ENCODE measurements at places on chromosomes 5 and 9.

GRCh38 chr9:114275246-114276004 lies 47.5 kb upstream of the ORM1 start:
- DNase-seq = no peak

DNA sequence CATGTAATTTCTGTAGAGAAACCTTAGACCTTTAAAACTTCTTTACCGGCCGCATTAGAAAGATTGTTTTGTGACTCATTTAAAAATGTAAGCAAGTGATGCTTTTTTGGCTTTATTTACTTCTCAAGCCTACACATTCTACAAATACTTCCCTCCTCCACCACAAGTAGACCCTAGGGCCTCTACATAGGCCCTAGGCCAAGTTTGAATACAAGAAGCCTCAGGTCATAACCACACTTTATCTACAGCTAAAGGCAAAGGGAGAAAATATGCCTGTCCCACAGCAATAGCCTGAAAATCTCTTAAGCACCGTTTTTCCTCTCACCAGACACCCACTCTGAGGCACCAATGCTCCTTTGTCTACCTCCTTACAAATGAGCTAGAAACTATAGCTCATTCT lies 53.9 kb downstream of the CSNK1A1 start:
- no peak for DNase-seq

GRCh38 chr5:72273547-72273946 lies 46.5 kb downstream of the MRPS27 start:
- DNase-seq = no peak

GRCh38 chr5:150584556-150585335 lies 55.7 kb upstream of the SYNPO start:
- no peak for DNase-seq

GRCh38 chr9:134496413-134497282 lies 145.0 kb upstream of the COL5A1 start:
- no peak for DNase-seq

- DNase-seq = no peak
These were observed 3.2 kb upstream of the MAPK9 start for GRCh38 chr5:180294913-180295555.

- DNase-seq = no peak
These were observed 91.1 kb upstream of the CACNA1B start for GRCh38 chr9:137786511-137786920.

GRCh38 chr5:72179028-72179815 lies 71.9 kb downstream of the MAP1B start:
- DNase-seq = no peak

- DNase-seq = no peak
These were observed 1.2 kb upstream of the SLC4A9 start for GRCh38 chr5:140358738-140359310.

DNA sequence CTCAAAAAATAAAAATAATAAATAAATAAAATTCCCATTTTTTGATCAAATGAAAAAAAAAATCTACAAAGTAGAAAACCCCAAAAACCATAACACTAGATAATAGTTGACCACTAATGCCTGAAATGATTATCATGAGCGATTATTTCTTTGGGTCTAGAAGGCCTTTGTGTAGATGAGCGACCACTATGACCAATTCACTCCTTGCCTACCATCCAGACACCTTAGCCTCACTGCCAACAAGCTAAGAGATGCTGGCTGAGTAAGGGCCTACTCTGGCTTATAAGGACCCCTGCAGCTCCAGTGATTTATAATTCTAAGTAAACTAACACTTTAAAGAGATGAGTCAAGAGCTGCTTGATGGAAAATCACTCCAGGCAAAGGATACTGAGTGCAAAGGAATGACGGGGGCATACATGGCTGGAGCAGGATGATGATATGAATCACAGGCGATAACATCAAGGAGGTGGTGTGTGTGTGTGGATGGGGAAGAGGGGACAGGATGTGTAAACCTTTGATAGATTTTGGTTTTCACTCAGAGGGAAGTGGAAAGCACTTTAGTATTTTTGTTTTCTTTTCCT lies 4.8 kb upstream of the F2RL1 start:
- no peak for DNase-seq

DNA sequence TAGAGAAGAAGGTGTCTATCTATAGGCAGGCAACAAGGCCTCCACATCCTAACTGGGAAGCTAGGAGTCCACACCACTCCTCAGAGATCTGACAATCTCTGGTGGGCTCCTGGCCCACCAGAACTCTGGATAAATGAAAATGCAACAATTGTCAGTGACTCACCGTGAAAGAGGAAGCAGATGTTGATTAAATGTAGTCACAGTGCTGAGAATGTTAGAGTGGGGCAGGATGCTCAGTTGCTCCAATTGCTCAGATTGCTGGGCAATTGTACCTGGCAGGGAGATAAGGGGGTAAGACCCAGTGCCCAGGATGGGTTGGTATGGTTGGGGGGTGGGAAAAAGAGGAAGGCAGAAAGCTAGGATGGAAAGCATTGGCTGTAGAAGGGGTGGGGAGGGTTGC lies 4.3 kb downstream of the CCL19 start:
- no peak for DNase-seq

- no peak for DNase-seq
These were observed 146.4 kb downstream of the YIPF5 start for GRCh38 chr5:144024090-144024489.

DNA sequence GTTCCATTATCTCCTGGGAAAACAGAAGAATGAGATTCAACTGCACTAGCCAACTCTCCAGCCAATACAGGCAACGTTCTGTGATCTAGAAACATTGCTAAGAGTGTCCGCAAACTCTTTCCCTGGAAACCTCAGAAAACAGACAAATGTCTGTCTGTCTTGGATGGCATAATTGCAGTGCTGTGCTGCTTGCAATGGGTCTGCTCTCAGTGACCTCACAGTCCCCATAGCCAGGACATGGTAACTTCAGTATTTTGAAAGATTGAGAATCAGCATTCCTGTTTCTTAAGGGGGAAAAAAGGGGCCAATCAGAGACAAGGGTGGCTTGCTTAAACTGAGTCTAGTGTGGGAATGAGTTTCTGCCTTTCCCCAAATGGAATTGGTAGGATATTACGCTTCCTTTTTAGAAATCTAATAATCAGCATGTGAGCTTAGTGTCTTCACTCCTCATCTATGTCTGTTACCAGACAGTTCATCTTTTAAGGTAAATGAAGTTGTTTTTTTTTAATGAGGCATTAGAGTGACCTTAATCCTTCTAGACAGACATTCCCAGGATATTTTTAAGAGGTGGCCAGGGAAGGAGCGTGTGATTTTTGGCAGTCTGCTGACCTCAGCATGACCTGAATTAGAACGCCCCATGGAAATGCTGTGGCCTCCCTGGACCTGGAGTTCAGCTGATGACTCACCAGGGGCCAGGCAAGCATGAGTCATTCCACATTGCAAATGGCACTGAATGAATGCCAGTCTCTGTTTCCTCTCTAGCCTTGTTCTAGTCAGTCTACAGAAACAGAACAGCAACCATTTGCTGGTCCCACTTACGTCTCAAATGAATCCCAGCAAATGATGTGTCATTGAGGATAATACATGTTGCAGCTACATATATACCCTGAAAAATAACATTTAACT lies 210.2 kb upstream of the ACTBL2 start:
- DNase-seq = no peak

DNA sequence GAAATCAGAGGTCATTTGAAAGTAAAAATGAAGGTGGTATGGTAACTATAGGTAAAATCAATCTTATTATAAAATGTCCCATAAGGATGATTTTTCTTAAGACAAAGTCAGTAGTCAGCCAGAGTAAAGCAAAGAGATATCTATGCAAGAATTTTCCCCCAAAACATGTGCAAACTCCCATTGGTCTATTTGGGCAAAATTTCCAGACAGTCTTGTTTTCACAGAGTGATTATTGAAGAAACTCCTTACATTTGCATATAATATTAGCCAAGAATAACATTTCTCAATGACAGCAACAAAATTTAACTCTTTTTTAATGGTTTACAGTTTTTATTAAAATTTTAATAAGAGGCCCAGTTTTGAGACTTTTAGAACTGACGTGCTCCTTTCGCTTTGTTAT lies 406.1 kb upstream of the GRAMD2B start:
- no peak for DNase-seq

DNA sequence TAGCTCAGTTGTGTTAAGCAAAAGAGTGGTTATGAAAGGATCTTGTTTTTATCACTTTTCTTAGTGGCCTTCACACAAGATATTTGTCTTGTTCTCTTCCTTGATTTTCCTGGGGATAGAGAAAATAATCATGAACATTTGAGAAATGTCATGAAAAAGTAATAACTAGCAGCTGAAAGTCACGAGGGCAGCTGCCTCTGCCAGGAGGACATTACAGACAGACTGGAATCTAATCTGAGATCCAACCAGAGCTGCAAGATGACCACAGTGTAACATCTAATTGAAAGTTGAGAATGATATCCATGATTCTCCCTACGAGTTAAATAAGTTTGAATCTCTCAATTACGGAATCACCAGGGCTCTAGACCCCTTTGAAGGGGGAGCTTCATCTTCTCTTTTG lies 274.9 kb downstream of the ARHGAP26 start:
- DNase-seq = no peak

DNA sequence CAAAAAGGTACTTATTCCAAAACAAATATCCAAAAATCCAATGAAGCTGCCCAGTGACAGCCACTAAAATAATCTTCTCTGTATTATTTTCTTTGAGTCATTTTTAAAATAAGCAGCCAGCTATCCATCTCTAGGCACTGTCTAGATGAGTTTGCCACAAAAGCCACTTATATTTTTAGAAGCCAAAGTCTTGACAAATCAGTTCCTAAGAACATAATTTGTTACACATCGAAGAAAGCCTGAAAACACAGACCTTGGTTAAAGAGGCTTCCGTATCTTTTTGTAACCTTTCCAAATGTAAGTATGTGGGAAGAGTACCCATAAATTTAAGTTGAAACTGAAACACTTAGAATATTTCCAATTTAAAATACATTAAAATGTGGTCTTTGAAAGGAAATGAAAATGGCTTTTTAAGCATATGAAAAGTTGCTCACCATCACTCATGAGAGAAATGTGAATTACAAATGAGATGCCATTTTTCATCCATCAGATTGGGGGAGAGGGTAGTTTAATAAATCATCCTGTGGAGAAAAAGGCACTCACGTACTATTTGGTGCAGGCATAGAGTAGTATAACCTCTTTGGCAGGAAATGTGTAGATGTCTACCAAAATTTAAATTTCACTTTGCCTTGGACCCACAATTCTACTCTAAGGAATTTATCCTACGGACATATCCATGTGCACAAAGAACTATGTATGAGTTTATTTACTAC lies 180.4 kb downstream of the MLLT3 start:
- no peak for DNase-seq

DNA sequence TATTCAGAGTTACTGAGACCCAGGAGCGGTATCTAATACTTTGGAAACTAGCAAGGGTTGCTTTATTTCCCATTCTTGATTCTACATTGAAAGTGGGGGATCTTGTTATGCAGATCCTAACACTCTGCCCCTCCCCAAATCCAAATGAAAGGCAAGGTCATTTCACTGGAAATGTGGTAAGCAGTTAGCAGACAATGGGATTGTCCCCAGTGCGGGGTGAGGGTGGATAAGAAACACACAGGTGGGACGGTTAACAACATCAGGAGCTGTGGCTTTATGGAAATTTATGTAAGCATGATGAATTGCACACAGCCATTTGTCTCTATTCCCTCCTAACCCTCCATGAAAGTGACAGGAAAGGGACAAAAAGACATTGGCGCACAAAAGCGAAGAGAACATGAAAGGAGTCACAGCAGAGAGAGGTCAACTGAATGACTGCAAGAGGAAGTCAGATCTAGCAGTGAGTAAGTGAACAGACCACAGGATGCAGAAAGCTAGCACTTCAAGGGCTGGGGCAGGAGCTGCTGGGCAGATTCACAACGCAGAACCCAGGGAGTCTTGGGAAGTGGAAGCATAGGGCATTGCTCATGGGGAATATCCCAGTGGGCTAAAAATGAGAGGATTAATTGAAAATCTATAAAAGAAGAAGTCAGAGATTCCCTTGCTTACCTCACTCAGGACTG lies 184.4 kb downstream of the HSD17B3 start:
- DNase-seq = no peak

DNA sequence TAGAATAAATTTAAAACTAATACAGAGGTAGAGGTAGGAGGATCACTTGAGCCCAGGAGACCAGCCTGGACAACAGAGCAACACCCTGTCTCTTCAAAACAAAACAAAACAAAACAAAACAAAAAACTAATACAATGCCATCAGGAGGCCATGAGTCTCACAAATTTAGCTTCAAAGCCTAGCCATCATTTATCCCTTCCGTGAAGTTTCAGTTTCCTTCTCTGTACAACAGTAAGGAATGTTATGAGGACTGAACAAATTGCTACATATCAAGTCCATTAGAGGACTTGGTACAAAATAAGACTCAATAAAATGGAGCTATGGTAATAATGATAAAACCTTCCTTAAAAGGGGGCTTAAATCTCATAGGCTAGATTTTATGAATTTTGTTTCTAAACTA lies 60.8 kb downstream of the MAPKAP1 start:
- DNase-seq = no peak

- DNase-seq = no peak
These were observed 12.1 kb upstream of the SLC6A19 start for GRCh38 chr5:1189269-1189668.

DNA sequence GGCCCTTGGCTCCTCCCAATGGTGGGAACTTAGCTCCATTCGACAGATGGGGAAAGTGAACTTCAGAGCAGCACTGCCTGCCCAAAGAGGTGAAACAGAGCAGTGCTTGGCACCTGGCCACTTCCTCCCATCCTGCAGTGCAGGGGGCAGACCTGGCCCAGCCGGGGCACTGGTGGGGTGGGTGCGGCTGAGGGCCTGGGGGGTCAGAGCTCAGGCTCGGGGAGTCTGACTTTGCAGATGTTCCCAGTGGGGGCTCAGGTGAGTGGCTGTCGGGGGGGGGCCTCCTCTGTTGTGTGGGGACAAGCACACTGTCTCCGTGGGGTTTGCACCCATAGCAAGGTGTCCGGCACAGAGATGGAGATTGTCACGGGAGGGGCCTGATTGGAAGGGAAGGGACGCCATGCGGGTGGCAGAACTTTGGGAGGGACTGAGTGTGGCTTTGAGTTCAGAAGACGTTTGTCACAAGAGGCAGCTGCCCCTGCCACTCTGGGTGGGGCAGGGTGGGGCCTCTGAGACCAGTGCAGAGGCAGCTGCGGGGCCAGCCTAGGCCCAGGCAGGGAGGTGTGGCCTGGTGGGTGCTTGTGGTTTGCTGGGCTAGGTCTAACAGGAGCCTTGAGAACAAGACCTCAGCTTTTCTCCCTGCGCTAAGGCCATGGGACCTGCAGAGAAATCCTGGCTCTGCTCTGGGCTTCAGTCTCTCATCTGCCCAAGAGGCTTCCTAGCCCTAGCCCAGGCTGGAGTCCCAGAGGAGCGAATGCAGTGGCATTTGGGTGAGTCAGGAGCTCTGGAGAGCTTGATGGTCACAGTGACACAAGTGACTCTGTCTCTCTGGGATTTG lies 2.5 kb downstream of the MYMK start:
- no peak for DNase-seq
